ENCODE measurements at places on chromosomes 3 and 15.

GRCh38 chr15:63292771-63293170, 15.4 kb downstream of the APH1B start:
- no peak for DNase-seq

GRCh38 chr3:188526057-188526456, 372.1 kb downstream of the LPP start:
- peak; percentile 1 for DNase-seq

- peak; percentile 62 for DNase-seq
These were observed 104.5 kb downstream of the RARB start for GRCh38 chr3:25532431-25533162.

GRCh38 chr15:81023483-81024264, 23.0 kb downstream of the TLNRD1 start:
- DNase-seq, result peak; percentile 84

GRCh38 chr15:62900071-62900802, 142.3 kb upstream of the TPM1 start:
- DNase-seq, result peak; percentile 24

GRCh38 chr3:131957511-131957910, 77.3 kb downstream of the CPNE4 start:
- DNase-seq, result no peak

- DNase-seq, result no peak
These were observed 230.4 kb upstream of the WNT5A start for GRCh38 chr3:55717481-55717880.

DNA sequence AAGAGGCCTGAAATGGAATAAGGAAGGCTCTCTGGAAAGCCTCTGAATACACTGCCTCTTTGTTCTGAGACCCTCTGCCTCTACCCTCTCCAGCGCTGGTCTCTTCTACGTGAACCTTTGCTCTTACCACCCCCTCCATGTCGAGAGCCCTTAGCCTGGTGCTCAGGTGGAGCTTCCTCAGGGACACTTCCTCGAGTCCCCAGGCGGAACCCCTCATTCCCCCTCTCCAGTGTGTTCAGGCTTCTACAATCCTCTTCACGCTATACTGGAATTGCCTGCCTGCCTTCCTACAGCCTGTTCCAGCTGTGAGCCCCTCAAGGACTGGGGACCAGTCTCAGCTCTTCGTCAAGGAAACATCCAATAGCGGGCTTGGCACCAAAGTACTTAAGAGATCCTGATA, 7.4 kb downstream of the STIMATE start:
- DNase-seq, result no peak

- peak; percentile 75 for DNase-seq
These were observed 1.2 kb upstream of the LCTL start for GRCh38 chr15:66566963-66567531.

DNA sequence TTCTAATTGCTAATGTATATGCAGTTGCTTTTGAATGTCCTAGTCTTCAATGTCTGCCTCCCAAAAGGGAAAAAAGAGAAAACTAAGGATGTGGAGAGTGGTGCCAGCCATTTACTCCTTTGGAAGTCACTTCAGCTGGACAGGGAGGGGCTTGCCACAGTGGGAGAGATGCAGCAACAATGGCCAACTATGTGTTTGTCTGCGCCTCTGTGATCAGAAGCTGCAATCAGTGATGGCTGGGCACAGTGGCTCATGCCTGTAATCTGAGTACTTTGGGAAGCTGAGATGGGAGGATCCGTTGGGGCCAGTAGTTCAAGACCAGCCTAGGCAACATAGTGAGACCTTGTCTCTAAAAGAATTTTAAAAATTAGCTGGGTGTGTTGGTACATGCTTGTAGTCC, 16.7 kb upstream of the CLRN1 start:
- DNase-seq, result no peak

GRCh38 chr3:177069514-177070329, 127.6 kb downstream of the TBL1XR1 start:
- no peak for DNase-seq

GRCh38 chr15:90212221-90213098, 11.3 kb downstream of the SEMA4B start:
- no peak for DNase-seq

GRCh38 chr3:177089110-177089509, 108.2 kb downstream of the TBL1XR1 start:
- DNase-seq, result no peak

DNA sequence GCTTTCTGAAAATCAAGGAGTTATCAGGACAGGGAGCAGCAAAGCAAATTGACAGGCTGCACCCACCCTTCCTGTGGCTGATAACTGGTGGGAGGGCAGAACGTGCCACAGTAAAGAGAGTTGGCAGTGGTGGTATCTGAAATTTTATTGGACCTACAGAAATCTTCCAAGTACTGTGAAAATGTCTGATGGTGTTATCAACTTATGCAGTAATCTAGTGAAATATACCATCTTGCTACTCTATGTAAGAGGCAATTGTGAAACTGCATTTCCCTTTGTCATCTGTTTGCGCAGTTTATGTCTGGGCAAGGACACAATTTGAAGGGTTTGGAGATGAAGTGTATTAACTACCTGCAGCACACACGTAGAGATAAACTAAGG, 1.5 kb downstream of the PLCL2 start:
- peak; percentile 29 for DNase-seq
